ENCODE measurements at places on chromosomes 13 and 19.

DNA sequence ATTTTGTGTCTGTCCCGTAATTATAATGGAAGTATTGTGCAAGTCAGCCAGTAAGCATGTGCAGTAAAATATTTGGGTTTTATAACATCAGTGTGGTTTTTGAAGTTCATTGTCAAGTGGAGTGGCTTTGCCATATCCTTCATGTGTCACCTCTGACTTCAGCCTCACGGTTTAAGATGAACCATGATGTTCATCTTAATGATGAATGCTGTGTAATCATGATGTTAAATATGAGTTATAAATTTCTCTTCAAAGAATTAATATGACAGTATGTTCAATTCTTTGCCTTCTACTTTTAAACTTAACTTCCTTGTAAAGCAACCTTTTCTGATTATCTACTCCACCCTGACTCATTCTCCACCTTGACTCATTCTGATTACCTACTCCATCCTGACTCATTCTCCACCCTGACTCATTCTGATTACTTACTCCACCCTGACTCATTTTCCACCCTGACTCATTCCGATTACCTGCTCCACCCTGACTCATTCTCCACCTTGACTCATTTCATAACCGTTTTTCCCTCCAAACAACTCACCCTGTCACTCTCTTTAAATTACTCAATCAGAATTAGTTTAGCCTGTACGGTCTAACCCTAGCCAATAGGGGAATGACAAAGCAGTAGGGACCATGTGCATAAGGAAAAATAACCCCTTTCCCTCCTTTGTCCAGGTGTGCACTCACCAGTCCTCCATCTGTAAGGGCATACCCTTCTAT lies 50.3 kb upstream of the ANKRD10 start:
- DNase-seq: no peak

- DNase-seq: no peak
Observed at GRCh38 chr19:45347570-45348366, 7.2 kb downstream of the KLC3 start.

DNA sequence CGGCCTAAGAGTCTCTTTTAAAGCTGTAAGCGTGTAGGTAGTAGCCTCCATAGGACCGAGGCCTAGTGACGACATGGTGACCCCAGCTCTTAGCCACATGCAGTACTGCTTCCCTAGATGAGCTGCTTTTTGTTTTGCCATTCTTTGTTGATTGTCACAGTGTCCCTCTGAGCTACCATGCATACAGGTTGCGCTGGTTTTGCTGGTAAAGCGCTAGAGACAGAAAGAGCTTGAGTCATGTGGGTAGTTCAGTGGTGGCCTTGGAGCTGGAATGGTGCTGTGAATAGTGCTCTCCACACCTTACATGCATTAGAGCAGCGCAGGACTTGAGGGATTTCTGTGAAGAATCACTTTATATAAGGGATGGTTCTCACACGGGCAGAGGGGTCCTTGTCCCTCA lies 5.1 kb downstream of the HNRNPM start:
- no peak for DNase-seq

DNA sequence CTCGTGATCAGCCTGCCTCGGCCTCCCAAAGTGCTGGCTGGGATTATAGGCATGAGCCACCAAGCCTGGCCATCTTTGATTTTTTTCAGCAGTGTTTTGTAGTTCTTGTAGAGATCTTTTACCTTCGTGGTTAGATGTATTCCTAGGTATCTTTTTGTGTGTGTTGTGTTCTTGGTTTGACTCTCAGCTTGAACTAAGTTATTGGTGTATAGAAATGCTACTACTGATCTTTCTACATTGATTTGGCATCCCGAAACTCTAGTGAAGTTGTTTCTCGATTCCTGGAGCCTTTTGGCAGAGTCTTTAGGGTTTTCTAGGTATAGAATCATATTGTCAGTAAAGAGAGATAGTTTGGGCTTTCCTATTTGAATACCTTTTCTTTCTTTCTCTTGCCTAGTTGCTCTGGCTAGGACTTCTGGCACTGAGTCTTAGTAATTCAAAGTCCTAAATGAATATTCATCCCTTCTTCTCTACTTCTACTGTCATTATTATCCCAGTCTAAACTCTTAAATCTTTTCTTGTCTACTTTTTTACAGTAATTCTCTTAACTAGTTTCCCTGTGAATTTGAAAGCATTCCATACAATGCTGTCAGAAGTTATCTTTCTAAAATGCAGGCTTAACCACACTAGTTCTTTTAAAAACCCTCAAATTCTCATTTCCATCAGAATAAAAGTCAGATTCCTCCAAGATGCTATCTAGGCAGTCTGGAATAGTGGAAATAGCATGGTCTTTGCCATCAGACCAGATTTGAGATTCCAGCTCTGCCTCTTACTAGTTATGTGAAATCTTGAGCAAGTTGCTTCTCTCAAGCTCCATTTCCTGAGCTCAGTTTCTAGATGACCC lies 7.0 kb downstream of the GPR18 start:
- DNase-seq: no peak

DNA sequence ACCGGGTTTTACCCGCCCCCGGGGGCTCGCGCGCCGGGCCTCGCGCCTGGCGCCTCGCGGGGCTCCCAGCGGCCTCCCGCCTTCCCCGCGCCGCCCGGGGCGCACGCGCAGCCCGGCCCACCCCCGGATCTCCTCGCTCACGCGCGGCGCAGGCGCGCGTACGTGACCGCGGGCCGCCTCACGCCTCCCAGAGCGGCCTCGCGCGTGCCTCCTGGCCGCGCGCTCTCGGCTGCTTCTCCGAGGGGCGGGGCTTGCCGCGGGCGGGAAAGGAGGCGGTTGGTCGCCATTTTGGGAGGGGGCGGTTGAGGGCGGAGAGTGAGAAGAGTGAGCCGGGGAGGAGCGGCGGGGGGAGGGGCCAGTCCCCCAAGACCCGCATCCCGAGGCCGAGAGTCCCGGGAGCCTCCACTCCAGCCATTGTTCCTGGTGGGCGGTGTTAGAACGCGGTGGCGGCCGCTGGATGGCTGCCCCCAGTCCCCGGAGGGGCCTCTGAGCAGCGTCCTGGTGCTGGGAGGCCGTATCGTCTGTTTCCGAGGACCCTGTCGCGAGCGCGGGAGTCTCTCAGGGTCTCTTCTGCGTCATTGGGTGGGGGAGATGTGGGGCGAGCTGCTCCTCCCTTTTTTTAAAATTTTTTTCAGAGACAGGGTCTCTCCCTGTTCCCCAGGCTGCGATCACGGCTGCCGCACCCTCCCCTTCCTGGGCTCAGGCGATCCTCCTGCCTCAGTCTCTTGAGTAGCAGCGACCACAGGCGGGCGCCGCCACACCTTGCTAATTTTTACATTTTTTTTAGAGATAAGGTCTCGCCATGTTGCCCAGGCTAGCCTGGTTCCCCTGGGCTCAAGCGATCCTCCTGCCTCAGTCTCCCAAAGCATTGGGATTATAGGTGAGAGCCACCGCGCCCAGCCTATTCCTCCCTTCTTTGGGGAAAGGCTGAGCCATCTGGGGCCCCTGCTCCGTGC lies at the start of gene ZNF541:
Gene ZNF541 (minus strand): TSS at position 78 of the 956 bp plus-strand sequence. CDS start 17,292 bp downstream, outside the sequence.
- no peak for DNase-seq

- DNase-seq: no peak
Observed at GRCh38 chr13:76048675-76049375, 412.7 kb downstream of the LMO7 start.

DNA sequence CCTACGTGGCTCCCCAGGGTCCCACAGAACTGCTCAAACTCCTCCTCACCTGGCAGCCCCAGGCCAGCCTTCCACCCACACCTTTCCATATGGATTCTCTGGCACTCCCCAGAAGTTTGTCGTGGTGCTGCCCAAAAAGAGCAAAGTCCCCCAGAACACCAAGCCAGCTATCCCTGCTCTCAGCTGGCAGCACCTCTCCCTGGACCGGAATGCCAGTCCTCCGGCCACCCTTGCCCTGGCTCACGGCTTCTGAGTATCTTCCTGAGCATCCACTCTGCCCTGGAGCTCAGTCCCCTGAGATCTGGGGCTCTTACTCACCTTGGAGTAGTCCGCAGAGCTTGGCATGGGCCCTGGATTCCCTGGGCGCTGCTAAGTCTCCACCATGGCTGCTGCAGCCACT lies 166.5 kb upstream of the ZNF507 start:
- no peak for DNase-seq

- DNase-seq: no peak
Observed at GRCh38 chr19:7251494-7251893, 42.7 kb downstream of the INSR start.

GRCh38 chr19:7715671-7716070 lies 13.7 kb upstream of the FCER2 start:
- no peak for DNase-seq

- no peak for DNase-seq
Observed at GRCh38 chr19:58001895-58002369, 688 bp downstream of the ZNF606 start.

DNA sequence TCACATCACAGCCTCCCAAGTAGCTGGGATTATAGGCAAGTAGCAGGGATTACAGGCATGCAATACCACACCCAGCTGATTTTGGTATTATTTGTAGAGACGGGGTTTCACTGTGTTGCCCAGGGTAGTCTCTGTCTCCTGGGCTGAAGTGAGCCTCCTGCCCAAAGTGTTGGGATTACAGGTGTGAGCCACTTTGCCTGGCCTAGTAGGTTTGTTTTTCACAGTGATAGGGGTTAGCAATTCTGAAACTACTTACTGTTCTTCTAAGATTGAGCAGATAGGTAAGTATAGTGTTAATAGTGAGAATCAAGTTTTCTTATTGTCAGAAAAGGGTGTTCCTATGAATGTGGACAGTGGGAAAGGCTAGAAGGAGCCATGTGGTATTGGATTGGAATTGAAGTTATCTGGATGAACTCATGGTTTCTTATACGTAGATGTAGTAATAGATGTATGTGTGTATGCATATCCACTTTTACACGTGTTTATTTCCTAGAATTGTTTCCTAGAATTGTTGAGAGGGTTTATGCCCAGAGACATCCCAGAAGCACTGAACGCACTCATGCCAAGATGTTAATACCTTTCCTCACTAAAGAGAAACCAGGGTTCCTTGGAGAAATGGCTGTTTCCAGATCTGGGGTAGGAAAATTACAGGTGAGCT lies 49.1 kb downstream of the SAE1 start:
- DNase-seq: no peak

- DNase-seq: no peak
Observed at GRCh38 chr13:72303941-72304746, 423.3 kb downstream of the MZT1 start.

DNA sequence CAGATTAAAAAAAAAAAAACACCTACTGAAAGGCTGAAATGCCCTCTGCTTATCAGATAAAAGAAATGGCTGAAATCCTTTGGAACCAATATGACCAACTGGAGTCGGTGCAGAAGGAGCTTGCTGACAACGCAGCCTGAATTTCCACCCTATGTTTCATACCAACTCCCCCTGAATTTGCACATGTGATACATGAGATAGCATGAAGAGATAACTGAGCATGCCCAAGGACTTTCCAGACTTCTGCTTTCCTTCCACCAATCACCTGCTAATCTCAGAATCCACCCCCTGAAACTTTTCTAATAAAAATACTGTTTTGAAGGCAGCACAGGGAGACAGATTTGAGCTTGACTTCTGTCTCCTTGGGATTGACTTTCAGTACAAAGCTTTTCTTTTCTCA lies 32.2 kb upstream of the WDFY2 start:
- DNase-seq: no peak

- DNase-seq: no peak
Observed at GRCh38 chr13:111665691-111666095, 345.3 kb downstream of the TEX29 start.

DNA sequence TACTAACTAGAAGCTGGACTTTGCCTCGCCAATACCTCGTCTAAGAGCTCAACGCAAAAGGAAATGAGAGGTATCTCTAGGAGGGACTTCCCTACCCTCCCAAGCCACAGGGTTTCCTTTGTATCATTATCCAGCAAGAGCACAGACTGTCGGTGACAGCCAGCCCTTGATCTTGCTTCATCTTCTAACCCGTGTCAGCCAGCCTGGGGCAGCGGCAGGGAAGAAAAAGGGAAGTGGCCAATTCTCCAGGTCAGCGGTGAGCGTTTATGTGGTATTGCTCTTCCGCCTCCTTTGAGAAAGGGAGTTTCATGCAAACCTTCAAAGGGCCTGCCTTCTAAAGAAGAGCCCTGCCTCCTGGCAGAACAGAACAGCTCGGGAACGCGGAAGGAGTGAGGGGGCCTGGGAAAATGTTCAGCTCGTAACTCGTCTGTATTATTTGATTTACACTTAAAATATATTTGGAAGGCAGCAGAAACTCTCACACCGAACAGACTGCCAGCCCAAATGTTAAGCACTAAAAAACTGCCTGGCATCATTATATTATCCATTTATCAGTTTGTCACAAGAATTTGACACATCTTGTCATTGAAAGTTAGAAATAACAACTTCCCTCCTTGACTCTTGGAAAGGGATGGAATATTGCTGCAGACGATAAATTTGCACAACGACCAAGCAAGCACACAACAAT lies 41.8 kb downstream of the EFNB2 start:
- DNase-seq: no peak

DNA sequence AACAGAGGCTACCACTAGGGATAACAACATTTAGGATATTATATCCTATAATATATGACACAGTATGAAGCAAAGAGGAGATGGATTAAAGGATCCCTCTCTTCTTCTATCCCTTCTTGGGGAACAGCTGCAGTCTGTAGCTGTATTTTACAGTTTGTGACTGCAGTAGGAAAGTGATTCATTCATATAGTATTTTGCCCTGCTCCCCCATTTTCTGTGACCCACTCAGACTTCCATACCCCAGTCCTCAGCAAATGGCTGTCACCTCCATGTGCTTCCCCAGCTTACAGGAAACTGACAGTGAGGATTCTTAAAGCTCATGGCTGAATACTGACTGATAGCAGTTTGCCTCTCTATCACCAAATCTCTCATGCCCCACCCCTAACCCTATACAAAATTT lies 27.5 kb downstream of the MICU2 start:
- DNase-seq: no peak

DNA sequence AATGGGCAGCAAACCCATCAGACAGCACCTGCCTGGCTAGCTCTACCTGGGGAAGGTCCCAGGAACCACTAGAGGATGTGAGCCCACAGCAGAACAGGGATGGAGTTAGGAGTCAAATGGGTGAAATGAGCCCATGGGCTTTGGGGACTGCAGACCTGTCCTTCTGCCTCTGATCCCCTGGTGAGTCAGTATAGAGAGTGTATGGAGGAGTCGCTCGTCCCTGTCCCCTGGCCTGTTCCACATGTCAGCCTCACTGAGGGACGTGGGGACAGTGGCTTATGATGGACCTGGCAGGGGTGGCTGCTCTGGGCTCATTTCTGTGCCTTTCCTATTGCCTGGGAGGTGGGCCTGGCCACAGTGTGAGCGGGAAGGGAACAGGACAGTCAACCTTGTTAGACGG lies 4.0 kb downstream of the CEACAM1 start:
- DNase-seq: no peak

- no peak for DNase-seq
Observed at GRCh38 chr13:112783978-112784371, 94.1 kb downstream of the ATP11A start.

GRCh38 chr19:16233836-16234551 lies 36.3 kb downstream of the AP1M1 start:
- DNase-seq: no peak

- no peak for DNase-seq
Observed at GRCh38 chr13:109782823-109783431, 3.5 kb downstream of the IRS2 start.

- no peak for DNase-seq
Observed at GRCh38 chr13:110700641-110701040, 5.3 kb downstream of the CARS2 start.

GRCh38 chr13:99717959-99718674 lies 216.8 kb downstream of the TM9SF2 start:
- DNase-seq: no peak

Data from NCI-H2107 (cell line).